ENCODE measurements at places on chromosomes 3 and 15.

GRCh38 chr15:89666858-89667705 is 11.8 kb upstream of the KIF7 start:
- no peak for DNase-seq

- DNase-seq = no peak
Observed at GRCh38 chr15:37204692-37205091, 104.3 kb upstream of the MEIS2 start.

- DNase-seq = no peak
Observed at GRCh38 chr3:101932326-101933068, 83.2 kb downstream of the NFKBIZ start.

DNA sequence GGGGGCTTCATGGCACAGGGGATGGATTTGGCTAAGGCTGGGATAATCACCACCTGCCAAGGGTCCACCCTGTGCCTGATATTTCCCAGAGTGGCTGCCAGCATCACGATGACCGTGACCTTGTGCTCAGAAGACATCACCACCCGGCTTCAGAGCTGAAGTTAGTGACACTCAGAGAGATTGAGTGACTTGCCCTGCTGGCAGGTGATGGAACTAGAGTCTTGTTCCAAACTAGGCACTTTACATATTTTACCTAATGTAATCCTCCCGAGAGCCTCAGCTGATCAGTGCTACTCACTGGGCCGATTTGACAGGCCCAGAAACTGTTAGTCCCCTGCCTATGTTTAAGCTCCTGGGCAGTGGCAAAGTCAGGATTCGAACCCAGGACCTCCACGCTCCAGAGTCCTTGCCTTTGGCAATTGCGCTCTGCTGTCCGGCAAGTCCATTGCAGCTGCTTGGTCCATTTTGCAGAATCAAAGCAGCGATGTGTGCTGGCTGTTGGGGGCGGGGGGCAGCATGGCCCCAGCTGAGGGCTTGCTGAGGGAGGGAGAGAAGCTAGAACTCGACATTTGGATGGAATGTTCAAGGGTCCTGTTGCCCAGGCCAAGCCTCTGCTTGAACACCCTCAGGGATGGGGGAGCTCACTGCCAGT is 74.8 kb upstream of the GATA2 start:
- no peak for DNase-seq

GRCh38 chr15:51533672-51534398 is 88.7 kb downstream of the DMXL2 start:
- no peak for DNase-seq

GRCh38 chr3:42012383-42012934 is 50.6 kb upstream of the ULK4 start:
- no peak for DNase-seq

Data from mesenteric fat pad (tissue), 1 donor.